Ovary (tissue), 10 donors: ENCODE measurements at places on chromosomes 5 and 9. TPM values are rescaled to one million over a fixed set of nuclear protein-coding genes. Genes with fewer than 3 reads are reported as not detected.

ZNF618 gene
- 8.2 TPM for total RNA-seq

DNA sequence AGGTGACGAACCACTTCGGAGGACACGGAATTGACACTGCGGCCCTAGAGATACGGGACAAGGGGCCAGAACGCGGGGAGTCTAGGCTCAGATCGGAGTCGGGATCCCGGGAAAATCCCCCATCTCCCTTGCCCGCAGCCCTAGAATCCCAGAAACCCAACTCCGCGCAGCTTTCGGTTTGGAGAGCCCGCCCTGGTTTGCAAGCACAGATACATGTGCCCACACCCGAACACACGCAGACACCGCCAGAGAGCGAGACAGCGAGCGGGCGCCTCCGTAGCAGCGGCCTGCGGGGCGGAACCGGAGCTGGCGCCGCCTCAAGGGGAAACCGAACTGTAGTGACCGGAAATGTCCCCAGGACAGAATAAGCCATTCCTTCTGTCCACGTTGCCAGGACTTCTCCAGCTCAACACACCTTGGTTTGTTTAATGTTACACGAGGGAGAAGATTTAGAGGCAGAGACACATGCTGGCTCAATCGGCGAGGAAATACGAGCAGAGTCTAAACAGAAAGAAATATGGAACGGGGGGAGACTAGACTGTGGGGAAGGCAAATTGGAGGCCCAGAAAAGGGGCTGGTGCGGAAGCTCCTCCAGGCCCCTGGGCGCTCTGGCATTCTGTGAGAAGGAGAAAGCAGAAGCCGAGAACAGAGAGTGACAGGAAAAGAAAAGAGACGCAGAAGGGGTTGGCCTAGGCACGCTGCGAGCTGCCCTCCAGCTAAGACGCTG lies 2.9 kb upstream of the PAX5 start:
- no peak for DNase-seq
- no peaks in the 10 kb centered on the region for H3K36me3 ChIP-seq
- H3K4me1 ChIP-seq = peaks cover 9% of the 10 kb centered on the region

FAM78A gene
- total RNA-seq = 2.3 TPM

PAIP1 gene
- total RNA-seq = 64.4 TPM

MED27 gene
- 17.4 TPM for total RNA-seq

HSPB3 gene
- not detected for total RNA-seq

DNA sequence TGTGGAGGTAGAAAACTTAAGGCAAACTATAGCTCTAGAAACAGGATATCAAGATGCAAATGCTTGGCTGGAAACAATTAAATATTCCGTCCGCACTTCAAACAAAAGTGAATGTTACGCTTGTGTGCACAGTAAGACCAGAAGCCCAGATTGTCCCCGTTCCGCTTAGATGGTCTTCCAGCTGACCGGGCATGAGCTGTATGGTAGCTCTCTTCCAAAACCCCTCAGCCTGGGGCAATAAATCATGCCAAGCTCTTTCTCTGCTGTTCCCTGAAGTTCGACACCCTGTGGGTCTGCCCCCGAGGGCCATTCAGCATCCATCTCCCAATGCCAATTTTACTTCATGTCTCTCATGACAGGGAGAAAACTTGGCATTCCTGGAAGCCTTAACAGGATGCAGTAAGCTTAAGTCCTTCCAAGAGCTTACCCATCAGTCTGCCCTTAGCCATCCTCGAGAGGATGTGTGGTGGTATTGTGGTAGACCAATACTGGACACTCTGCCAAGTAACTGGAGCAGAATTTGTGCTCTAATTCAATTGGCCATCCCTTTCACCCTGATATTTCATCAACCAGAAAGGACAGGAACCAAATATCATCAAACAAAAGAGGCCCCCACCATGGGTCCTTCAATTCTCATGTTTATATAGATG lies 70.7 kb upstream of the RANBP6 start:
- H3K36me3 ChIP-seq = no peaks in the 10 kb centered on the region
- no peak overlapping the region for H3K4me3 ChIP-seq
- H3K27ac ChIP-seq = no peak overlapping the region
- no peaks in the 10 kb centered on the region for H3K27me3 ChIP-seq
- H3K4me1 ChIP-seq = no peaks in the 10 kb centered on the region

PAM gene
- 235 TPM for total RNA-seq

DNA sequence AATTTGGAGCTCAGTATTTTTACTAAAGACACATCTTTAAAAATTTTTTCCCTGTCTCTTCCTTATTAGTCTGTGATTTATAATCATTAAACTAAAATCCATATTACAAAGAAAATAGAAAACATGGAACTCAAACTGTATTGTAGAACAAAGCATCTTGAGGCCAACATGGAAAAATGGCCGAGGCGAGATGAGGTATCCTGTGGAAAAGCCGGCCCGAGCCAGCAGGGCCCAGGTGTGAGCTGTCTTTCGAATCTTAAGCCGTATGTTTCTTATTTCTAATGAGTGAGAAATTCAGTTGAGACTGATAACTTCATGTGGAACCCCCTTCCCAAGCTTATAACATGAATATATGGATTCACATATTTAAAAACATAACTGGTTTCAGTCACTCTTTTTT lies 170.4 kb upstream of the OTULINL start:
- no peaks in the 10 kb centered on the region for H3K36me3 ChIP-seq
- DNase-seq = no peak
- H3K4me3 ChIP-seq = no peak overlapping the region
- peaks cover 20% of the 10 kb centered on the region for H3K4me1 ChIP-seq

- no peaks in the 10 kb centered on the region for H3K27me3 ChIP-seq
- H3K4me3 ChIP-seq = peak overlapping the region; percentile 65
- no peaks in the 10 kb centered on the region for H3K36me3 ChIP-seq
- peak overlapping the region; percentile 98 for H3K27ac ChIP-seq
- H3K4me1 ChIP-seq = peaks cover 18% of the 10 kb centered on the region
These were observed 1.0 kb upstream of the RXRA start for GRCh38 chr9:134325096-134325812.

DNA sequence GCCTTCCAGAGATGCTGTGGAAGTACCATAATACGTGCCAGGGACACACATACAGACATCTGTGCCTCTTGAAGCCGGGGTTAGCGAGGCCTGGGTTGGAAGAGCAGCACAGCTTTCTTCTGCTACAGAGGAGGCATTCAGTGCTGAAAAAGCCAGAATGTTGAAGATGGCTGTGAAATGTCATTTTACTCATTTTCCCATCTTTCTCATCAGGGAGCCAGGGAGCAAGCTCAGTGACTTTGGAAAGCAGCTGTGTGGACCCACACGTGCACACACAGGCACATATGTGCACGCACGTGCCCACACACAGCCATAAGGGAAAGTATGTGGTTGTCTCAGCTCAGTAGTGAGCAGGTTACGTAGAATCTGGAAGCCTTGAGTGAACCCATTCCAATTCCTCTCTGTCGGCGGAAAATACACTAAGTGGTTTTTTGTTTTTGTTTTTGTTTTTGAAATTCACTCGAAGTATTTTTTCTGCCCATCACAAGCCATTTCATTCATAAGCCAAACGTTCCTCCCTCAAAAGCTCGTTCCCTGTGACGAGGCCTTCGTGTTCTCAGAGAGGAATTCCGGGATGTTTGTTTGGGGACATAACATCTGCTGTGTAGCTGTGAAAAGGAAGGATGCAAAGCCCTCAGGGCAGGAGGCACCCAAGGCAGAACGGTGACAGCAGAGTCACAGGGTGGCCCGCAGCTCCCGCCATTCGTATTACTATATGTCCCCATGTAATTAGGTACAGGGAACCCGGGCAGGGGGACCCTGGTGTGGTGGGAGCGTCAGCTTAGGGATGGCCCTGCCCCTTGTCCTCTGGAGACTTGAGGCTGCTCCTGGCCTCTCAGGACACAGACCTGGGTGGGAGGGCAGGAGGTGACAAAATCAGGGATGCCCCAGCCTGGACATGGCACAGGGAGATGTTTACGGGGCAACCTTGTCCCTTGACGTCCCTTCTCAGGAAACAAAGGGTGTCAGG lies 29.0 kb upstream of the ANKRD33B start:
- no peak overlapping the region for H3K4me3 ChIP-seq
- H3K27me3 ChIP-seq = no peaks in the 10 kb centered on the region
- H3K27ac ChIP-seq = no peak overlapping the region
- no peak for DNase-seq
- no peaks in the 10 kb centered on the region for H3K4me1 ChIP-seq

GRCh38 chr5:170154744-170155143 lies 49.0 kb downstream of the FOXI1 start:
- DNase-seq = no peak
- no peak overlapping the region for H3K27ac ChIP-seq
- no peak overlapping the region for H3K4me3 ChIP-seq
- peaks cover 4% of the 10 kb centered on the region for H3K4me1 ChIP-seq
- no peaks in the 10 kb centered on the region for H3K27me3 ChIP-seq
